Dorsolateral prefrontal cortex (tissue), 122 donors: ENCODE measurements at places on chromosomes 11 and 22. TPM values are rescaled to one million over a fixed set of nuclear protein-coding genes. Genes with fewer than 3 reads are reported as not detected.
A peak's percentile ranks its signal among the peaks of the same experiment; 100 is the strongest.

DNA sequence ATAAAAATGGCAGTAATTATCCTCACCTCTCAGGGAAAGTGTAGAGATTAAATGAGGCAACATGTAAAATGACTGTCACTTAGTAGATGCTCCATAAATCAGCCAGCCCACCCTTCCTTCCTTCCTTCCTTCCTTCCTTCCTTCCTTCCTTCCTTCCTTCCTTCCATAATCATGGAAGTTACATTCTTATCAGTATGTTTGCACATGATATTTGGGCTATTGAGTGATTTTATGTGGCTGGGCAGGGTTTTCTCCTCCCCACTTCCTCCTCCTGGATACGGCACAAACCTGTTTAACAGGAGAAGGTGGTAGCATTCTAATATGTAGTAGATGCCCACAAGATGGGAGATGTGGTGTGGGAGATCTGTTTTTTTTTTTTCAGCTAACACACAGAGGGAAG lies 11.9 kb downstream of the LYVE1 start:
- DNase-seq, result no peak

The GRAMD4 gene
- 80.1 TPM for total RNA-seq

- DNase-seq, result no peak
Observed at GRCh38 chr11:102010776-102011494, 36.3 kb upstream of the CFAP300 start.

DNA sequence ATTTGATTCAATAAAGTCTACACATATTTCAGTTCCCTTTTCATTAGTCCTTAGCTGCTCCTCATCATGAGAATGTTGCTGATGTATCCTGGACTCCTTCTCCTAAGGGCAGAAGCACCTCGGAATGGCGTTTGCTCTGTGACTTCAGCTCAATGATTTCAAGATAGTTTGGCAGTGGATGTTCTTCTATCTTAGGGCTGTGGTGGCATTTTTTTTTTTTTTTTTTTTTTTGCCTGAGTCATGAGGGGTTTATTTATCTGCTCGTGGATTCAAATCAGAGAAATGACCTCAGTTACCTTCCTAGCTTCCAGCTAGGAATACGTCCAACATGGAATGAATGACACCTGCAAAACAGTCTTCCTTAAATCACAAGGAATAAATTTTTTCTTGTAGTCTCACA lies 220.0 kb upstream of the ZBED5 start:
- DNase-seq, result no peak

The FAM180B gene
- not detected for total RNA-seq

The SCGB1D2 gene
- not detected for total RNA-seq

The VSIG10L2 gene
- total RNA-seq, result not detected

DNA sequence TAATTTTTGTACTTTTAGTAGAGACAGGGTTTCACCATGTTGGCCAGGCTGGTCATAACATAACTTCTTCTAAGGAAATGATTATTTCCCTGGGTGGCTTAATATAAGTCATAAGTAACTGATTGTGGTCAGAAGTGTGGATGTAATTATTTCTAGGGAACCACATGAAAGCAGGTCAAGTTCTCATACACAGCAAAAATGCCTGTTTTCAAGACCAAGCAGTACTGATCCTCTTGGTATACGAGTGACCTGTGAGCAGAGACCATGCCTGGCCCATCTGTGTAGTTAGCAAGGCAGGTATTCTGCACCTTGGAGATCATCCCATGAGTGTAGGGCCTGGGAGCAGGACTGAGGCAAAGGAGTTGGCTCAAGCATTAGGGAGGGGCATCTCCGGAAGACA lies 32.5 kb upstream of the NUCB2 start:
- no peak for DNase-seq

The PITPNM1 gene
- 86.9 TPM for total RNA-seq

The CBL gene
- 27.7 TPM for total RNA-seq

GRCh38 chr22:27134315-27134701 lies 476.9 kb downstream of the MIAT start:
- DNase-seq, result no peak

DNA sequence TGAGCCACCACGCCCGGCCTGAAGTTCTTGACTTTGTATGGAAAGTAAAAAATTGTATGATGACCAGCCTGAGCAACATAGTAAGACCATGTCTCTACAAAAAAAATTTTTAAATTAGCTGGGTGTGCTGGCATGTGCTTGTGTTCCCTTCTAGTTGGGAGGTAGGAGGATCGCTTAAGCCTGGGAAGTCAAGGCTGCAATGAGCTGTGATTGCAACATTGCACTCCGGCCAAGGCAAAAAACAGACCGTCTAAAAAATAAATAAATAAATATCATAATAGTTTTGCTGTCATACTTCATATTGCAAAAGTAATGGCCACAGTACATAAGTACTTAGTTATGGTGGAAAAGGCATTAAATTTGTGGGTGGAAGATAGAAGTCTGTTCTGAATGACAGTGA lies 3.4 kb downstream of the AGBL2 start:
- no peak for DNase-seq

DNA sequence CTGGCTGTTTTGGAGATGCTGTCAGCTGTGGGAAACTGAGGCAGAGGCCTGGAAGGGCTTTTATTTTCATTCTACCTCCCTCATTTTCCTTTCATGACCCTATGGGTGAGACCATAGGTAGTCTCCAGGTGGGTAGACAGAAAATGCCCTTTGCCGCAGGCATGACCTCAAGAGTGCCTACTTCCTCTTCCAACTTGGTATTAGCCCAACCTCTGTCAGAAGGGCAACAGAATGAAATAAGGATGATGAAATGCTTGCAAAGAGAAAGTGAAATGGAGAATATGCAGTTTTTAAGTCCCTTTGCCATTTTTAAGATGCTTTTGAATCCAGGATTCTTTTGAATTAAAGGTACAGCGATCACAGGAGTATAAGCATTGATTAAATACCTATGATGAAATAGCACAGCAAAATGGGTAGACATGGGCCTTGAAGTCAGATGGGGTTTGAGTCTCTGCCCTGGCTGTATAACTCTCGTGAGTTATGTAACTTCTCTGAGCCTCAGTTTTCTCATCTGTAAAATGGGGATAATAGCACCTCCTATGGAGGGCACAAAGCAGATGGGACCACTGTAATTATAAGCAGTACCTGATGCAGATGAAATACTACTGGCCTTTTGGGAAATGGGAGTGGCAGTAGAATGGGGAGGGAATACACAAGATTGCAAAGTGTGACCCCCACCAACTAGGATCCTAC lies 3.7 kb downstream of the ASPHD2 start:
- no peak for DNase-seq

DNA sequence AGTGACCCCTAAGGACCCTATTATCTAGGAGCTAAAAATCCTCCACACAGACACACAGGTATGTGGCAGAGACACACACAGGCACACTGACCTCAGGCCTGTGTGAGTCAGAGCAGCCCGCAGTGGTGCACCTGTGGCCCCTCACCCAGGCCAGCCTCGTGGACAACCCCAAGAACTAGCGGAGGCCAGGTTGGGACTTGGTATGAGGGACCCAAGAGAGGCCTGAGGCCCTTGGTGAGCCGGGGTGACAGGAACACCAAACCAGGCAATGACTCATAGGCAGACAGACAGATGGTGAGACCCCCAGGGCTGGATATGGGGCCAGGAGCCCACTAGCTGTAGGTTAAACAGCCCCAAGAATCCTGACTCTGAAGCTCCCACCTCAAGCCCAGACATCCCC lies 6.0 kb downstream of the CASTOR1 start:
- no peak for DNase-seq

GRCh38 chr11:64842851-64843685 lies 1.4 kb downstream of the CDC42BPG start:
- DNase-seq, result no peak

DNA sequence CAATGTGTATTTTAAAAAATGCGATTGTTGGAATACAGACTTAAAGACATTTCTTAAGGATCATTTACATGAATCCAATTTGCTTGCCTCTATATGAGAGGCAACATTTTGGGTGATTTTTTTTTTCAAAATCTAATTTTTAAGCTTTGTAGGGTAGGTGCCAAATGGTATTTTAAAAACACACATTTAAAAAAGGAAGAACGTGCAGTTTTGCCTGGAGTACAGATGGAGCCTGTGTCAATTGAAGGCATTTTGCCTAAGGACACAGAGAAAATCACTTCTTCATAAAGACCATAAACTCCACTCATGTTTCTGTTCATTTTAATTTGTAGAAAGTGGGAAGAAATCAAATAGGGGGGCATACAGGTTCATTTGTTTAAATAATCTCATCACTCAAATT lies 91.3 kb downstream of the BDNF start:
- no peak for DNase-seq

- DNase-seq, result no peak
Observed at GRCh38 chr11:44861849-44862557, 88.7 kb downstream of the TP53I11 start.

GRCh38 chr11:14809466-14809865 lies 82.6 kb downstream of the CYP2R1 start:
- no peak for DNase-seq

DNA sequence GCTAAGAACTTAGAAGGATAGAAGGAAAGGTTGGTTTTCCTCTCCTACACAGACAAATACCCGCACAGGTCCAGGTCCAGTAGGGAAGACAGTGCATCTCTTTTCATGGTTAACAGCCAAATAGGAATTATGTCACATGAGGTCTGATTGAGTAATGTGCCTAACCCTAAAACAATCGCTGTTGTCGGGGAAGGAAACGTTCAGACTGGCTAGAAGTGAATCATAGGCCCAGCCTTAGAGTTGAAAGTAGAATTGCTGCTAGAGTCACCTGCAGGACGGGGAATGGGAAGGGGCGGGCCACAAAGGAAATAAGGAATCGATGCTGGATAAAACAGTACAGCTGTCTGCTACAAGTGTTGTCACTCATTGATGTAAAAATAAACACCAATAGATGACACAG lies 12.4 kb upstream of the HTATIP2 start:
- no peak for DNase-seq

The CRYAB gene
- total RNA-seq, result 648 TPM

GRCh38 chr22:23684561-23685031 lies 6.2 kb upstream of the RGL4 start:
- no peak for DNase-seq

GRCh38 chr11:43376594-43376993 lies 17.9 kb downstream of the TTC17 start:
- no peak for DNase-seq

The C11orf16 gene
- total RNA-seq, result not detected

DNA sequence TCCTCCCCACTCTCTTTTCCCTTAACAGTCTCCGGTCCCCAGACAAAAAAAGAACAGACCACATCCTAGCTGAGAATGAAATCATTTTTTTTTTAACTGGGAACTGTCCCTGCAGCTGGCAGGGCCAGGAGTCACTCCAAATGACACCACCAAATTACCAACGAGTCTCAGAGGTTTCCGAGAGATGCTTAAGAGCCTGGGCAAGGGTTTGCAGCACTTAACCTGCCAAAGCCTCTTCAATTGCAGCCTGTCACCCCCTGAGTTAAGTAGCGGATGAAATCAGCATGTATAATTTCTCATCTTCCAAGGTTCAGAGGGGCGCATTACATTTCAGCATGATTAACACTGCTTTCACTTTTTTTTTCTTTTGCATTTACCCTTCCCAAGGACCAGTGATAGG lies 71.8 kb downstream of the TENM4 start:
- DNase-seq, result no peak

The CLCF1 gene
- total RNA-seq, result not detected

DNA sequence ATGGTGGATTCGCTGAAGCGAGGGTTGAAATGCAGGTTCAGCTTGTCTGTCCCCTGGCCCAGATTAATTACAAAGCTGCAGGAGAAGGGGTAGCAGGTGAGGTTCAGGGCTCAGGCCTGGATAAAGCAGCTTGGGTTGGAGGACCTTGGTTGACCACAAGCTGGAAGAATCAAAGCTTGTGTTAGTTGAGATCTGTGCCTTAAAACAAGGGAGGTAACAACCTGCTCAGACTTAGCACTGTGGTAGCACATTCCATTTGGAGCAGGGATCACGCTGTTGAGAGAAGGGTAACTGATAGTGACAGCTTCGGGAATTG lies 9.3 kb downstream of the LGALS2 start:
- no peak for DNase-seq

DNA sequence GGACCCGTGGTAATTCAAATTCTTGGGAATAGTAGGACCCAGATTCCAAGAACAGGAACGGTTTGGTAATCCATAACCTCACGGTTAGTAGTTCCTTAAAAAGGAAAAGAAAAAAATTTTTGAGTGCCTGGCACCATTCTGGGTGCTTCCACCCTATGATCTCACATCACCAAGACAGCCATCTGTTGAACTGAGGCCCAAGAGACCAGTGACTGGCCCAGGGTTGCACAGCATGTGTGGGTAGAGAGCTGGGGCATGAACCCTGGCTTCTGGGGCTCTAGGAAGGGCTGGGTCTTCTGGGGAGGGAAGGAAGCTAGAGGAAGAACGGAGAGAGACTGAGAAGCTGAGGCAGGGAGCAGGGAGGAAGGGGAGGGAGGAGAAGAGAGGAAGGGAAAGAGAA lies 4.7 kb upstream of the SPI1 start:
- no peak for DNase-seq

- DNase-seq, result no peak
Observed at GRCh38 chr11:61923166-61924063, 6.0 kb upstream of the RAB3IL1 start.

The MAML2 gene
- 19.2 TPM for total RNA-seq

- DNase-seq, result no peak
Observed at GRCh38 chr11:114321621-114322257, 25.5 kb downstream of the NNMT start.

DNA sequence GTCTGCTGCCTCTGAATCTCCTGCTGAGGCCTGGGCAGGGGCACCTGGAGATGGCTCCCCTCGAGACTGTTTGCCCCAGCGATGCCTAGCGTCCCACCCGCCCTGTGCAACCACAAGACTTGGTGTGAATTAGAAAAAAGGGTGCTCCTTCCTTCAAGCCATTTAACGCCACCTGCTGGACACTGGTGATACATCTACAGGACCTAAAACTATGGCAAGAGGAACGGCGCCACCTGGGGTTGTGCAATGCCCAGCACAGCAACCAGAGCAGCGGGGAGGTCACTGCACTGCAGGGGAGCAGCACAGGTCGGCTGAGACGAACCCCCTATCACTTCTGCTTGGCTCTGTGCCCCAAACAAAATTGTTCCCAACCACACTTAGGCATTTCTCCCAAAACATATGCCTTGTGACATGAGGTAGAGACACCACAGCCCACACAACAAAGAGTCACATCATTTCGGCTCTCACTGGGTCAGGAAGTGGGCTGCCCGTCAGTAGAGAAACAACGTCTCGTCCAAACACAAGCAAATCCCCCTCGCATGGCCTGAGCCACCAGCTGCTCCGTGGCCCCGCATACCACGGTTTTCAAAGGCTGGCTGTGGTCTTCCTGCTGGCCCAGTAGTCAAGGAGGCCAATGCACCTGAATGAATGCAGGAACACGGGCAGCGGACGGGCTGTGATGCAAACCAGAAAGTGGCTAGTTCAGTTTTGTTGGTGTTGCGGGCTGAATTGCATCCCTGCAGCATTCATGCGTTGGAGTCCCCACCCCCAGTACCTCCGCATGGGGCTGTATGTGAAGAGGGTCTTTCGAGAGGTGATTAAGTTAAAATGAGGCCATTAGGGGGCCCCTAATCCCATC lies 171.9 kb downstream of the SHANK2 start:
- DNase-seq, result peak; percentile 37

The CARD18 gene
- total RNA-seq, result not detected

The MCM5 gene
- total RNA-seq, result 21.9 TPM

The CSNK1E gene
- 203 TPM for total RNA-seq
